ENCODE measurements at places on chromosomes 6 and 20. TPM values are rescaled to one million over a fixed set of nuclear protein-coding genes. Genes with fewer than 3 reads are reported as not detected.

DPPA5 gene
- total RNA-seq = not detected

DNA sequence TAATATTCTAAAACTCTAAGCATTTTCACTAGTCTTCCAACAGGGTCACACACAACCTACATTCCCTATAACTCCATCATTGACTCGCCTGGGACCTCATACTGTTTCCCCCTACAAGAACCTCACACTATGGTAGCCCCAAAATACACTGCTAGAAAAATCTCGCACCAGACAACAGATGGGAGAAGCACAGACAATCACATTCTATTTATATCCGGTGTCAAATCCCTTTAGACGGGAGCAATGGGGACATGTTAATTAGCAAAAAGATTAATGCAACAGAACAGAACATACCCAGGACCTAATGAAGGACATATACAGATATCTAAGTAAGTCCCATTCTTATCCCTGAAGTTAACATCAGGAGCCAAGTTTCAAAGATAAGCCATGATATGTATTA is 33.6 kb downstream of the TMX4 start:
- no peak for DNase-seq

GRCh38 chr20:62209850-62210495 is 10.1 kb downstream of the HRH3 start:
- DNase-seq = no peak

- DNase-seq = no peak
Measured at GRCh38 chr20:24838546-24839535, 110.2 kb upstream of the CST7 start.

GRCh38 chr20:38007526-38007925 is 25.7 kb downstream of the TTI1 start:
- no peak for DNase-seq

DNA sequence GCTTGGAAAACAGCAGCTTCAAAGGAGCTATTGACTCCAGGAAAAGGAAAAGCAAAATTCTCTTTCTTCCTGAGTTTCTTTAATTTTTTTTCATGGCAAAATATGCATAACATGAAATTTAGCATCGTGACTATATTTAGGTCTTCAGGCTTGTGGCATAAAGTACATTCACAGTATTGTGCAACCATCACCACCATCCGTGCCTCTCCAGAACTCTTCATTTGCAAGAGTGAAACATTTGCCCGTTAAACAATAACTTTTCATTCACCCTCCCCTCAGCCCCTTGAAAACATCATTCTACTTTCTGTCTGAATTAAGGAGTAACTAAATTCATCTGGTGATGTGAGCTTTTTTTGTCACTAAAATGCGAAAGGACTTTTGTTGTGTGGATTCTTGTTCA is 251.7 kb downstream of the PHACTR1 start:
- no peak for DNase-seq

TRDN gene
- total RNA-seq = not detected

- DNase-seq = no peak
Measured at GRCh38 chr6:76972474-76972873, 490.8 kb downstream of the HTR1B start.

SOBP gene
- not detected for total RNA-seq

DNA sequence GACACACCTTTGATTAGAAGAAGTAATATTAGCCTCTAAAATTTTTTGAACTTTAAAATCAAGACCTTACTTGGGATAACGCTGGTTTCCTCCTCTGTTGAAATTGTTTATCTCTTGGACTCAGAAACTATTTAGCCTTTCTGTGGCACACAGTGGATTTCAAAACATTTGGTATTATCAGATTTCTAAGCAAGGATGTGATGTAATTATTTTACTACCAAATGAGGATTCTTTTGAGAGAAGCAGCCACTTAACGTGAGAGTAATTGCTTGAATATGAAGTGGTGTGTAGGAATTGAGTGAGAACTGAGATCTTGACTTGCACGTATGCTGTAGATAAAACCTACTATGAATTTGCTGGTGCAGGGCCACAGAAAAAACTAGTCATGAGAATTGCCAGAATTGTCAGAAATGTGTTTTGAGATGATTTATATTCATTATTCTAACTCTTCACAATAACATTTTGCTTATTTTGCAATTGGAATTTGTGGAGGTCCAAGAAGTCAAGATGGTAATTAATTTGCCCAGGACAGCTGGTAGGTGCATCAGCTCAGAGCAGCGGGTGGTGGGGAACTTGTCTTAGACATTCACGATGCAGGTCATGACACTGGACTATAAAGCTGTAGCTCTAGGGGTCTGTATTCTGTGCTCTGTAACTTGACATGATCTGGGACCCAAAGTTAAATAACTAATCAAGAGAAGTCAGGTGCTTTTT is 53.4 kb downstream of the AKAP12 start:
- DNase-seq = no peak

GRCh38 chr6:137489046-137490005 is 4.9 kb downstream of the OLIG3 start:
- no peak for DNase-seq

GRCh38 chr20:38620441-38620840 is 18.8 kb downstream of the ARHGAP40 start:
- no peak for DNase-seq

LRRC73 gene
- 0.22 TPM for total RNA-seq

- peak; percentile 66 for DNase-seq
Measured at GRCh38 chr6:26284537-26285142, 80.4 kb upstream of the BTN3A2 start.

CTAGE9 gene
- total RNA-seq = not detected

SLC16A10 gene
- total RNA-seq = 1.6 TPM

BTNL2 gene
- total RNA-seq = not detected

KIAA0408 gene
- 0.64 TPM for total RNA-seq

Measured in naive thymus-derived CD4-positive, alpha-beta T cell (primary cell).